ENCODE measurements at places on chromosomes 7 and 10. TPM values are rescaled to one million over a fixed set of nuclear protein-coding genes. Genes with fewer than 3 reads are reported as not detected.

ITIH5 gene
- total RNA-seq: 48.2 TPM

CCDC3 gene
- total RNA-seq: 5.7 TPM

CALML5 gene
- total RNA-seq: not detected

FAM241B gene
- 3.0 TPM for total RNA-seq

JAZF1 gene
- 59.6 TPM for total RNA-seq

CFAP69 gene
- total RNA-seq: 23.5 TPM

CDHR3 gene
- total RNA-seq: 2.2 TPM

SLC13A1 gene
- total RNA-seq: not detected

AEBP1 gene
- 182 TPM for total RNA-seq

SLC18A2 gene
- 0.99 TPM for total RNA-seq

WEE2 gene
- total RNA-seq: not detected

IDI2 gene
- not detected for total RNA-seq

SPDYE3 gene
- total RNA-seq: not detected

MMP21 gene
- not detected for total RNA-seq

SPDYE17 gene
- total RNA-seq: not detected

TUBB8 gene
- not detected for total RNA-seq

SAP25 gene
- total RNA-seq: 2.5 TPM

IGF2BP3 gene
- 1.6 TPM for total RNA-seq

SPDYE8 gene
- total RNA-seq: not detected

CHAT gene
- not detected for total RNA-seq

TRIM50 gene
- 0.54 TPM for total RNA-seq

HEPACAM2 gene
- 0.36 TPM for total RNA-seq

HOXA3 gene
- 4.9 TPM for total RNA-seq

CRHR2 gene
- total RNA-seq: not detected
